NCI-H446 (cell line): ENCODE measurements at places on chromosomes 12 and 14.

DNA sequence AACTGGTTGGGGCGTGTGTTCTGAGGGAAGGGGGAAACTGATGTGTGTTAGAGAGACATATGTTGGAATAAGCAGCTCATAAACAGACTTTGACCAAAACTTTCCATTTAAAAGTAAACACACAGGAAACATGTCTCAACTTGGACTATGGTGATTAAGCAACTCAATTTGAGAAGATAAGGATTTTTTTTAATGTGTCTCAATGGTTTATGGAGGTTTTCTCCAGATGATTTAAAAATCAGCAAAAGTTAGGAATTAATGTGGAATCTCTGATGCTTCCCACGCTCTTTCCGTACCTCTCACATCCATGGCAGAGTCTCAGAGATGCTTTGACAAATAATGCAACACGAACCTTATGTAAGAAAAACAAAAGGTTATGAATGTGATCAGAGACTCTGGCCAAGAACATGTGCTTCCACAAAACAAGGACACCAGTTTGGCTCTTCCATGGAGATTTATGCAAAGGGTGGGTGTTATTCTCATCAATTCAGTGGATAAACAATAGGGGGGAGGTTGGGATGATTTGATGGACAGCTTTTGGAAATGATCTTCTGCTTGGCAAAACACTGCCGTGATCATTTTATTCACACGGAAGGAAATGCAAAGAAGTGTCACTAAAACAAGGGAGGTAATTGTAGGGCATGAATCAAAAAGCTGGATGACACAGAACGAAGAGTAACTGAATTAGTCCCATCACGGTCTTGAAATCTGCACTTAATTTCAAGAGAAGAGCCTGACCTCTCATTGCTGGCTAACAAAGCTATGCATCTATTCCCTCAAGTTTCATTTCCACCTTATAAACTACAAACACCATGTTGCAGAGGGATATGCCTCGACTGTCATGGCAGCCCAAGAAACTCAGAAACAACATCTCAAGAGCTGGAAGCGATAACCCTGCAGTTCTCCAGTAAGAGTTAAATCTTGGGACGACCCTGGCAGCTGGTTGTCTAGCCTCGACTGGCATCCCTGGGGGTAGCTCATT, 76.5 kb downstream of the FOXN3 start:
- DNase-seq: no peak

- no peak for DNase-seq
Measured at GRCh38 chr12:108305520-108305919, 33.6 kb downstream of the CMKLR1 start.

- no peak for DNase-seq
Measured at GRCh38 chr12:68790081-68790951, 17.7 kb upstream of the MDM2 start.

DNA sequence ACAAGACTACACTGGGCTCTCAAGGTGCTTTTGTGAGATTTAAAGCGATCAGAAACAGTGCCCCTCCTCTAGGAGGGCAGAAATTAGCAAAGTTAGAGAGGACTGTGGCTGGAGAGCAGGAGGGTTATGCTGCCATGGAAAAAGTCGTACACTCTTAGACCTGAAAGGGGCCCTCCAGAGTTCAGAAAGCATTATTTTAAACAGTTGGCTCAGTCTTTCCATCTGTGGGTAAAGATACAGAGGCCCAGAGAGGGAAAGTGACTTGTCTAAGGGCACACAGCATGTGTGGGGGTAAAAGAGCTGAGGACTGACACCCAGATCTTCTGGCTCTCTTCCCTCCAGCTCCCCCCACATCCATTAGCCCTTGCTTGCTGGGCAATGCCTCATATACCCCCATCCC, 47.1 kb downstream of the FOXN4 start:
- DNase-seq: no peak

DNA sequence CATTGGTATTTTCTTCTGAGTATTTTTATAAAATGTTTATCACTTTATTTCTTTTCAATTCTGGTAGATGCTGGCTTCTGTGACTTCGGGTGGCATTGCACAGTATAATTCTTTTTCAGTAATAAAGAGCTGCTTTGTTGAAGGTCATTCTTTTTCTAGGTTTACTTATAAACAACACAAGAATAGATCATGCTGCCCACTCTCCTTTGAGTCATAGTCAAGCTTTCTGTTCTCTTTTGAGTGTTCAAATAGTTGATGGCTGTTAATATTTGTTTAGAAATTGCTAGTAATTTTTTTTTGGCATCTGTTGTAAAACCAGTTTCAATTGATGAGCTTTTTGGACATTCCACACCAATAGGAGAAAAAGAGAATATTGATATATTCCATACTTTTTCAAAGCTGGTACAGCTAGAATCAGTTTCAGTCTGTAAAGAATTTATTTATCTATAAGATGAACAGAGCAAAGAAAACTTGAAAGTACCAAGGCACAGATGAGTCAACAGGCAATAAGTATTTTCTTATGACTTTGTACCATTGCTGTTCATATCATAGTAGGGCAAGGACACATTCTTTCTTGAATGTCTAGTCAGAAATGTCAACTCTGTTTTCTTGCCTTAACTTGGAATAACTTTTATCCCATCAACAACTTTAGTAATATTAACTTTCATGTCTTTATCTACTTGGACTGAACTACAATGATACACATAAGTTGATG, 513.0 kb upstream of the SEL1L start:
- DNase-seq: no peak

DNA sequence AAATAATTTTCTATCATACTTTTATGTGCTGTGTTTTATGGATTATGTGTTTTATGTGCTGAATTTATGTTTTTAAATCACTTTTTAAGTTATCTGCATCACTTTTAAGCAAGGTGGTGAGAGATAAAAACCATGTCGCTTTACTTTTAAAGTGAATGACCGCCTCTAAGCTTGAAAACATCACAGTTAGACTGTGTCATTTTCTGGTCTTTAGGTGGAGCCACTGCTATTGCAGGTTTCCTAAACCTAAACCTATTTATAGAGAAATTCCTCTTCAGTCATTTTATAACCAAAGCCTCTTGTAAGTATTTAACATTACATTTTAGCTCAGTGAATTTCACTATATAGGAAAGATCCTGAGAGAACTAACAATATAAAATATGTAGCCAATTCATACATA, 21.0 kb upstream of the MDM2 start:
- DNase-seq: no peak

DNA sequence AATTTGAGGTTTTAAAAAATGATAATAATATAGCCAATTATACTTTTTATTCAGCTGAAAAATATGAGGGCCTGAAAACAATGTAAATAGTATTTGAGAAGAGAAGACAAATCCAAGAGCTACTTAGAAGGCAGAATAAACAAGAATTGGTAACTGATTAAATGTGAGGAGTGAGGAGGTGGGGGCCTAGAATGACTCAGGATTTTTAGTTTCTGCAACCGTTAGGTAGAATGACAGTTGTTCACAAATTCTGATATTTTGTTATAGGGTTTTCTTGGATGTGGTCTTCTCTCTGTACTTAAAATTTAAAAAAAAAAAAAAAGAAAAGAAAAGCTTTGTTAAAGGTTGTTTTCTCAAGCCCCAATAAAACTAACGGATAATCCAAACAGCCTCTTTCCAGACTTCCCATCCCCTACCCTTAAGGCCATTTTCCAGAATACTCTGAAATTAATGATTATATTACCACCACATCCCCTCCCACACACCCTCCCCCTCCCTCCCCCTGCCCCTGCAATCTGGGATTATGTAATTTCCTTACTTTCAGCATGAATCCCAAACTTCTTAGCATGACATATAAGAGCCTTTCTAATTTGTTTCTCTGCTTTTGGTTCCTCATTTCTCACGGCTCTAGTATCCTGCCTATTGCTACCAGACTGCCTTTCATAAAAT, 50.4 kb downstream of the LRP6 start:
- DNase-seq: no peak
